ENCODE measurements at places on chromosomes 2 and 18. TPM values are rescaled to one million over a fixed set of nuclear protein-coding genes. Genes with fewer than 3 reads are reported as not detected.

- no peaks in the 10 kb centered on the region for H3K4me1 ChIP-seq
- DNase-seq: no peak
- no peaks in the 10 kb centered on the region for H3K27me3 ChIP-seq
- H3K36me3 ChIP-seq: peaks cover 5% of the 10 kb centered on the region
- no peak overlapping the region for H3K27ac ChIP-seq
Observed at GRCh38 chr2:24038786-24039499, 8.2 kb downstream of the WDCP start.

DNA sequence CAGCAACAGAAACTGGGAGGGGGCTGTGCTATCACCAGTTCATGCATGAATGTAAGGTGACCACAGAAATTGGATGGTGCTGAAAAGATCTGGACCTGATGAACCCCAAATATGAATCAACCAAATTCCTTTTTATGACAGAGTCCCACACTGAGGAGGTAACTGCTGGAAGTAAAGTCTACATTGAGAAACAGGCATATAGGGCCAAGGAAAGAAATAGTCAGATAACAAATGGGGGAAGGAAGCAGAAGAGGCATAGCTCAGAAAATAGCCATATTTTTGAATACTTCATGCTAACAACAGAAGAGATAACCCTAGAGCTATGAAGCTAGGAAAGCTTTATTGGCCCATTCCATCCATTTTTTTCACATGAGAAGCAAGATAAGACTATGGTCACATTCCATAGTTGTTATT lies 25.8 kb downstream of the ZC3H6 start:
- no peak overlapping the region for H3K4me3 ChIP-seq
- no peaks in the 10 kb centered on the region for H3K27me3 ChIP-seq
- H3K36me3 ChIP-seq: peaks cover 11% of the 10 kb centered on the region
- H3K4me1 ChIP-seq: no peaks in the 10 kb centered on the region
- DNase-seq: no peak

DNA sequence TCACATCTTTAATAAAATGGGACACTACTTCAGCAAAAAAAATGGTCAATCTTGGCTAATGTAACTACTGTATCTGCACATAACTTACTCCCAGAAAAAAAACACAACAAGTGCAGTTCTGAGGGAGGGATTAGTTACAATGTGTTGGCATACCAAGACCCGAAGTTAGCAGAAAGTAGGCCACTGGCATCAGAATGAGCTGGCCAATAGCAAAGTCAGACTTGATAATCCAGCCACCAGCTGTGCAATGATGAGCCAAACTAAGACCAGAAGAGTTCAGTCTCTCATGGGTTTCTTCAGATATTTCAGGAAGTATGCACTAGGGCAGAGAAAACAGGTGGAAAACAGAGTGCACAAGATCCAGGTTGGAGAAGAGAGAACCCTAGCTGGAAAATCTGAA lies 65.3 kb downstream of the OLA1 start:
- H3K36me3 ChIP-seq: no peaks in the 10 kb centered on the region
- no peaks in the 10 kb centered on the region for H3K27me3 ChIP-seq
- no peak for DNase-seq

- no peaks in the 10 kb centered on the region for H3K27me3 ChIP-seq
- no peaks in the 10 kb centered on the region for H3K4me1 ChIP-seq
- no peak for DNase-seq
Observed at GRCh38 chr2:230773039-230773773, 60.6 kb downstream of the CAB39 start.

- DNase-seq: peak; percentile 66
- H3K36me3 ChIP-seq: no peaks in the 10 kb centered on the region
- peaks cover 49% of the 10 kb centered on the region for H3K4me1 ChIP-seq
- peak overlapping the region; percentile 75 for H3K4me3 ChIP-seq
- peak overlapping the region; percentile 85 for H3K27ac ChIP-seq
- no peaks in the 10 kb centered on the region for H3K27me3 ChIP-seq
Observed at GRCh38 chr2:144515696-144516410, 4.1 kb downstream of the ZEB2 start.

DNA sequence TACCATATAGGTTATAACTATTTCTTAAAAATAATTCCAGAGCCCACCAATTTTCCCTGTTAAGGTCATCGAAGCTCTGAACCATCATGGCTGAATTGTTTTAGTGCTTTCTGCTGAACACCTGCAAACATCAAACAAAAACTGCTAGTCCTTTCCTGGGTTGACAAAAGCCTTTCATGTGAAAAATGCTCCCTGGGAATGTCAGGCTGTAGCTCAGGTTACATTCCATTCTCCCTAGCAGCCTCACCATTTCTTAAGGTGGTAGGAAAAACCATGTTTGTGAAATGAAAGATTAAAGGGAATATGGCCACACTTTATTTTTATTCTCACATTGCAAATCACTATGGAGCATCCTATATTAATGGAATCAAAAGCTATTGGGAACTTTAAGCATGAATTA lies 5.7 kb downstream of the TCF4 start:
- peaks cover 76% of the 10 kb centered on the region for H3K4me1 ChIP-seq
- H3K27me3 ChIP-seq: no peaks in the 10 kb centered on the region
- peak overlapping the region; percentile 90 for H3K4me3 ChIP-seq
- H3K27ac ChIP-seq: peak overlapping the region; percentile 65
- peaks cover 9% of the 10 kb centered on the region for H3K36me3 ChIP-seq

DNA sequence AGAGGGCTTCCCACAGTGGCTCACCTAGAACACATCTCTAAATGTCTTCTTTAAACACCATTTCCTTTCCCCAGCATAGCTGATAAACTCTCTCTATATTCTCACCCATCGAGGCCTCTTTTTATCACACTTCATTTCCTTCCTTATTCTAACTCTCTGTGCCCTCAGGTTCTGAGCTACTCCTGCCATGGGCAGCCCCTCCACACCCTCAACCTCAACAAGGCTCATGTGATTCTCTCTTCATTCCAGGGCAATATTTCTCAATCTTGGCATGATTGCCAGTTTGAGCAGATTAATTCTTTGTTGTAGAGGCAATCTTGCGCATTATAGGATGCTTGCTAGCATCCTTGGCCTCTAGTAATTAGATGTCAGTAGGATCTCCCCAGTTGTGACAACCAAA lies 999.1 kb downstream of the TSN start:
- H3K27ac ChIP-seq: no peak overlapping the region
- peaks cover 8% of the 10 kb centered on the region for H3K4me1 ChIP-seq
- no peaks in the 10 kb centered on the region for H3K36me3 ChIP-seq
- H3K4me3 ChIP-seq: no peak overlapping the region

GRCh38 chr18:63131106-63131958 lies 188.2 kb downstream of the BCL2 start:
- H3K4me3 ChIP-seq: no peak overlapping the region
- peaks cover 7% of the 10 kb centered on the region for H3K4me1 ChIP-seq
- DNase-seq: peak; percentile 64
- no peak overlapping the region for H3K27ac ChIP-seq
- no peaks in the 10 kb centered on the region for H3K36me3 ChIP-seq

GRCh38 chr18:11999429-11999828 lies 18.1 kb downstream of the IMPA2 start:
- H3K27me3 ChIP-seq: no peaks in the 10 kb centered on the region
- no peak for DNase-seq
- no peak overlapping the region for H3K4me3 ChIP-seq
- H3K27ac ChIP-seq: no peak overlapping the region
- no peaks in the 10 kb centered on the region for H3K36me3 ChIP-seq
- H3K4me1 ChIP-seq: peaks cover 4% of the 10 kb centered on the region

- H3K4me1 ChIP-seq: peaks cover 65% of the 10 kb centered on the region
- H3K36me3 ChIP-seq: no peaks in the 10 kb centered on the region
- H3K27ac ChIP-seq: no peak overlapping the region
- DNase-seq: peak; percentile 67
- H3K4me3 ChIP-seq: peak overlapping the region; percentile 28
- no peaks in the 10 kb centered on the region for H3K27me3 ChIP-seq
Observed at GRCh38 chr18:1018181-1018681, 113.6 kb downstream of the ADCYAP1 start.

GRCh38 chr2:148300544-148300943 lies 279.7 kb downstream of the MBD5 start:
- H3K4me3 ChIP-seq: no peak overlapping the region
- H3K27ac ChIP-seq: no peak overlapping the region
- peaks cover 21% of the 10 kb centered on the region for H3K4me1 ChIP-seq
- no peaks in the 10 kb centered on the region for H3K27me3 ChIP-seq
- no peaks in the 10 kb centered on the region for H3K36me3 ChIP-seq

DNA sequence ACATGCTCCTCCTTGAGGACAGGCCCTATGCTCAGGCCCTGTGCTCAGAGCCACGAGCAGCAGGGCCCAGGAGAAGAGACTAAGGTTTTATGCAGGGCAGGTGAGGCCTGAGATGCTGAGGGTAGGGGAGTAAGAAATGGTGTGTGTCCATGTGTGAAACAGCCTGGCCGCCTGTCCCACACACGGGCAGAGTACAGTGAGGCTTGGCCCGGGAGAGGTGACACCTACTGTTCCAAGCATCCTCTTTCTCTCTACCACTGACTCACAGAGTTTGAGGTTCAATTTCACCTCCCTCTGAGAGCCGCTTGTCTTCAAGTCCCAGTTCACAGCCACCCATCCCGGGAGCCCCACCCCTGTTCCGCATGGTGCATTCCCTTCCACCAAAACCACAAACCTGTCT lies 54.1 kb downstream of the ADNP2 start:
- no peaks in the 10 kb centered on the region for H3K4me1 ChIP-seq
- no peak for DNase-seq
- H3K36me3 ChIP-seq: no peaks in the 10 kb centered on the region
- no peaks in the 10 kb centered on the region for H3K27me3 ChIP-seq

- H3K4me1 ChIP-seq: peaks cover 81% of the 10 kb centered on the region
- no peak overlapping the region for H3K27ac ChIP-seq
- H3K36me3 ChIP-seq: no peaks in the 10 kb centered on the region
- peaks cover 8% of the 10 kb centered on the region for H3K27me3 ChIP-seq
- DNase-seq: no peak
Observed at GRCh38 chr2:143935482-143935752, 584.5 kb downstream of the ZEB2 start.

DNA sequence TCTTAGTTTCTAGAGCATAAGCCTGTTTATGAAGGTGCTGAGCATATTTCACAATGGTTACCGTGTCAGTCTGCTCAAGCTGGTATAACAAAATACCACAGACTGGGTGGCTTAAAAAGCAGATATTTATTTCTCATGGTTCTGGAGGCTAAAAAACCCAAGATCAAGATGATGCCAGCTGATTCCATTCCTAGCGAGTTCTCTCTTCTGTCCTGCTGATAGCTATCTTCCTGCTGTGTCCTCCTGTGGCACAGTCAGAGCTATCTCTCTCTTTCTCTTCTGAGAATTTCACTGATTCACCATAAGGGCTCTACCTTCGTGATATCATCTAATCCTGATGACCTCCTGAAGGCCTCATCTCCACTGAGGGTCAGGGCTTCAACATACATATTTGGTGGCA lies 273.0 kb downstream of the CDH2 start:
- no peak overlapping the region for H3K4me3 ChIP-seq
- H3K36me3 ChIP-seq: no peaks in the 10 kb centered on the region
- no peaks in the 10 kb centered on the region for H3K27me3 ChIP-seq
- H3K27ac ChIP-seq: no peak overlapping the region
- peaks cover 39% of the 10 kb centered on the region for H3K4me1 ChIP-seq
- DNase-seq: no peak

GRCh38 chr2:158825021-158825420 lies 29.9 kb downstream of the DAPL1 start:
- no peaks in the 10 kb centered on the region for H3K27me3 ChIP-seq
- H3K27ac ChIP-seq: no peak overlapping the region
- no peak overlapping the region for H3K4me3 ChIP-seq
- H3K4me1 ChIP-seq: peaks cover 21% of the 10 kb centered on the region
- no peak for DNase-seq

DNA sequence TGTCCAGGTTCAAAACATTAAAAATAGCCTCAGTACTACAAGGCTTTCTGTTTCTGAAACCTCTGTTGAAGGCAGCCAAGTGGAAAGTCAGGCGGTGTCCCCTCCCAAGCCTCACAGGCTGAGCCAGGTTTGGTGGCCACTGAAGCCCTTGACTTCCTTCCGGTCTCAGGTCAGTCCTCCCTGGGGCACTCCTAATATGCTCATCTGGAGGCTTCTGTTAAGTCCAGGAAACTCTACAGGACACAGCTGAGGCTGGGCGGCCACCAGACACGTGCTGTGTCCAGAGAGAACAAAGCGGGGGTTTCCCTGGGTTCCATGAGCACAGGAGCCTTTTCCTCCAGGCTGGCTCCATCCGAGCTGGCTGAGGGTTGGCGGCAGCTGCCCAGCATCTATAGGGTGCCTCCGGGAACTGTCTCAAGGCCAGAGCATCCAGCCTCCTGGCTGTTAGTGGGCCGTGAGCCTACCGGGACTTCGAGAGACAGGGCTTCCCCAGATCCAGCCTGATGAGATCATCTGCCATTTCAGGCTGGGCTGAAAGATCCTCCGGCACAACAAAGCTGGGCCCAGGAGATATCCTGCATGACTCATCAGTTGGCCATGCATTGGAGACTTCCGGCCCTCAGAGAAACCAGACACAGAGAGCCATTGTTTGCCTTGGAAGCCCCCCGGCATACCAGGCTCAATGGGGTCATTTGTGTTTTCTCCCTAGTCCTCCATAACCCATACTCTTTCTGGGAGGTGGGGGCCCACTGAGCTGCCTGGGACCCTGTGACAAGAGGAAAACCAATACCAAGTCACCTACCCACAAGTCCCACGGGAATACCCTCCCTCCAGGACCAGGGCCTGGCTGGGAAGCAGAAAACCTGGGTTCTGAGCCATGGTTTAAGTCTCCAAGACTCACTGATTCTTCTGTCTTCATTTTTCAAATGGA lies 71.7 kb downstream of the HS1BP3 start:
- H3K4me3 ChIP-seq: no peak overlapping the region
- H3K4me1 ChIP-seq: peaks cover under 1% of the 10 kb centered on the region
- H3K27ac ChIP-seq: no peak overlapping the region
- no peak for DNase-seq
- H3K27me3 ChIP-seq: no peaks in the 10 kb centered on the region
- no peaks in the 10 kb centered on the region for H3K36me3 ChIP-seq

- H3K27me3 ChIP-seq: no peaks in the 10 kb centered on the region
- no peaks in the 10 kb centered on the region for H3K36me3 ChIP-seq
- H3K4me1 ChIP-seq: no peaks in the 10 kb centered on the region
- H3K4me3 ChIP-seq: no peak overlapping the region
- no peak overlapping the region for H3K27ac ChIP-seq
- no peak for DNase-seq
Observed at GRCh38 chr2:100747551-100747950, 72.4 kb upstream of the NPAS2 start.

SLC4A5 gene
- 2.0 TPM for total RNA-seq

SLC16A14 gene
- 10.8 TPM for total RNA-seq

MEIS1 gene
- total RNA-seq: 10.7 TPM

MLPH gene
- total RNA-seq: not detected

LYG2 gene
- total RNA-seq: not detected

ASXL3 gene
- total RNA-seq: 2.7 TPM

RFX8 gene
- 0.37 TPM for total RNA-seq

FBLN7 gene
- 18.4 TPM for total RNA-seq

SLC66A2 gene
- total RNA-seq: 22.3 TPM
